ENCODE measurements at places on chromosomes 2 and 18.

GRCh38 chr2:188705191-188705590, 269.0 kb upstream of the COL3A1 start:
- no peak for DNase-seq

- DNase-seq, result no peak
These were observed 118.2 kb downstream of the ZNF516 start for GRCh38 chr18:76376668-76377358.

DNA sequence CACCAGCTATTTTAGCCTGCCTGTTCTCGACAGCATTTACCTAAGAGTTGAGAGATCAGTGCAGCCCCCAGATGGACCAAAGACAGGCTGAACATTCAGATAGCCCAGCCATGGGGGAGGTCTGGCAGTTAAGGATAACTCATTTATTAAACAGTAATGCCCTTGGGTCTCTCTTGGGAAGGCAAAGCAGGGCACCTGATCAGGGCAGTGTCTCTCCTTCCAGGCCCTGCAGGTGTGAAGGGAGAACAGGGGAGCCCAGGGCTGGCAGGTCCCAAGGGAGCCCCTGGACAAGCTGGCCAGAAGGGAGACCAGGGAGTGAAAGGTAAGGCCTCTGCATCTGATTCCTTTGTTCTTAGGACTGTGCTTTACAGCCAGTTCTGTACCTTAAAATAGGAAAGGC, 49.6 kb downstream of the MARCO start:
- no peak for DNase-seq

DNA sequence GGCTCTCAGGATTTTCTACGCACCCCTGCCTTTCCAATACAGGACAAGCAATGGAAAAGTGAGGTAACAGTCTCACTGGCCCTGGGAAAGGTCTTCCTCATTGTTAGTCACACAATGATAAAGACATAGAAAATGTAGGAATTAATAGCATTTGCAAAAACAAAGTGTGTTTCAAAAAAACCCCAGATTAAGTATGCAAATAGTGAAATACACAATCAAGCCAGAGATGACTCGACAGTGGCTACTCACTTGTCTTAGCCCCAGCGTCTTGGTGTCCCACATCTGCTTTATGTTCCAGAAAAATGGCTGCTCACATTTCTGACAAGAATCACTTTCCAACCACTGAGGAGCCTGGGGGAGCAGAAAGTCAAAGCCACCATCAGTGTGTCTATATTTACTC, 47.0 kb upstream of the AP1S3 start:
- DNase-seq, result no peak

DNA sequence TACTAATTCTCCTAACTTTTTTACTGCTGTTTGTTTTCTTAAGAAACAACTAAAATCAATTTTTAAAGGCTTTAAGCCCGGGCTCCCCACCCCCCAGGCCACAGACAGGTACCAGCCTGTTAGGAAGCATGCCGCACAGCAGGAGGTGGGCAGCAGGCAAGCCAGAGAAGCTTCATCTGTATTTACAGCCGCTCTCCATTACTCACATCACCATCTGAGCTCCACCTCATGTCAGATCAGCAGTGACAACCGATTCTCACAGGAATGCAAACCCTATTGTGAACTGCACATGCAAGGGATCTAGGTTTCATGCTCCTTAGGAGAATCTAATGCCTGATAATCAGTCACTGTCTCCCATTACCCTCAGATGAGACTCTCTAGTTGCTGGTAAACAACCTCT, 517.0 kb downstream of the NRXN1 start:
- no peak for DNase-seq

- DNase-seq, result no peak
These were observed 6.9 kb upstream of the SLC11A1 start for GRCh38 chr2:218375212-218375611.

DNA sequence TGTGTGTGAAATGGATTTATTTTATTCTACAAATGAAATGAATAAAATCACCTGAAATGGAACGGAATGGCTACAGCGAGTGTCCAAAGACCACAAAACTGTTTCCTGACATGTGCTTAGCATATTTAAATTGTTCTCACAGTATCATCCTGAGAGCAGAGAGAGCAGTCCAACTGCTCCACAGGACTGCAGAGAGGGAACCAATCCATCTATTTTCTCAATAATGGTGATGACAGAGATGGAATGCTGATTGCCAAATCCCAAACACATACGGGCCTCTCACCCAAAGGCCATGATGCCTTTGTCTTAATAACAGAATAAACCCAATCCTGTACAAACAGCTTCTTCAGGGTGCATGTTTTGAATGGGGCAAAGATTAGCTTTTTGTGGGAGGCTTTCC, 41.1 kb downstream of the STAT1 start:
- DNase-seq, result no peak

- no peak for DNase-seq
These were observed 23.5 kb upstream of the ITGB6 start for GRCh38 chr2:160223560-160223959.

DNA sequence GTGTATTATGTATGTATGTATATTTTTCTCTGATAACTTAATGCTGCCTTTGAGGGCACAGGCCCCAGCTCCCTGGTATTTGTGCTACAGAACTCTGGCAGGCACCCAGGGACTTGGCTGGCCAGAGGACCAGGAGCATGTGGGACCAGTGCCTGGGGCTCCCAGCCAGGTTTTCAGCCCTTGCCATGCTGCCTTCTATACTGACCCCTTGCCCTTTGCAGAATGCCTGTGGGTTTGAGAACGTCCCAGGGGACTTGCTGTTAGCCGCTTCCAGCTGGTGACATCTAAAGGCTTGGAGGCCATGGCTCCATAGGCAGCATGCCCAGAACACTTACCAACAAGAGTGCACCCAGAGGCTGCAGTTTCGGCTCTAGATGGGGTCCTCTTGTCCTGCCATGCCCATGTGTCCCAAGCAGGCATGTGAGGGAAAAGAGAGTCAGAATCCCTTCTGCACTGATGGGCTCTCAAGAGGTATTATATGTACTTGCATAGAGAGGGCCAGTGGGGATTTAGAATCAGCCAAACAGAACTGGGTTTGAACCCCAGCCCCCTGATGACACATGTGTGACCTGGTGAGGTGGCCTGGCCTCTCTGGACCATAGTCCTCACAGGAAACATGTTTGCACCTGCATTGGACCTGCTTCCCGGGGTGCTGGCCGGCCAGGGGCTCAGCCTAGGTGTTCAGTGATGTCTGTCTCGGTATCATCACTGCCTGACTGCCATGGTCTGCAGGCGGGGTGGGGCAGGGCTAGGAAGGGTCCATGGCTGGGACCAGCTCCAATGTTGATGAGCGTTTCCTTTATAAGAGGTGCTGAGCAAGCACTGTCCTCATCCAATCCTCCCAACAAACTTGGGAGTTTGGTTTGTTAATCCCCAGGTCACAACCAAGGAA, 119.2 kb upstream of the FHL2 start:
- DNase-seq, result no peak

DNA sequence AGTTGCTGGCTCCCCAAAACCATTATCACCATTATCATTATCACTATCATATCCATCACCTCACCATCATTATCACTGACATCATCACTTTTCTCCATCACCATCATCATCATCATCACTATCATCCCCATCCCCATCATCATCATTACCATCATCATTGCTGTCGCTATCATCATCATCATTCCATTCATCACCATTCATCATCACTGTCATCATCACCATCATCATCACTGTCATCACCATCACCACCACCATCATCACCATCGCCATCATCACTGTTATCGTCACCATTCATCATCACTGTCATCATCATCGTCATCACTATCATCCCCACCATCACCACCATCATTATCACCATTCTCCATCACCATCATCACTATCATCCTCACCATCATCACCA, 9.0 kb downstream of the HPCAL1 start:
- no peak for DNase-seq

DNA sequence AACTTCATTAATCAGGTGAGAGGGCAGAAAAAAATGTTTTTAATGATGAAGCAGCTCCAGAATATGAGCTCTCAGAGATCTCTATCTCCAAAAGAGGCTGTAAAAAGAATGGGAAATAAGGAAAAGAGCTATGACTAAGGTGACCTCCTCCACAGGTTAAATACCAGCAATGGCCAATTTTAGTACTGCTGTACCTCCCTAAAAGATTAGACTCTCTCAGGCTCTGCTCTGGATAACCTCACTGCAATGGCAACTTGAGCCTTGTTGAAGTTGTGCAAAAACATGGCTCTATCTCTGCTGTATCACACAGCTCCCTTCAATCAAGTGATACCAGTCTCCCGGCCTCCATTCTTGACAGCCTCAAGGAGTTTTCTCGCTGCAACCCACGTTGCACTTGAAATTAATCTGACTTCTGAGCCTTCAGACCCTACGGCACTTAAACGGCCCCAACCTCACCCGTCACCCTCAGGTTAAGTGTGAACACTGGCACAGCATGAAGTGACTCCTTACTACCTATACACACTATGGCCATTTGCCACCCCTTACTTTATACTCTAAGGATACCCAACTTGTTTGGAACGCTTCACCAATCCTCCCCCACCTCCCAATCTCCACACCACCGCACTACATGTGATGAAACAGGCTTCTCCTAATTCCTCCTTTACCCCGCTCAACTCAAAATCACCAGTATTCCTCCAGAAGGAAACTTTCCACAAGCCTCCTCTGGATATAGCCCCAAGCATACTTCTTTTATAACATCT, 36.3 kb downstream of the SMAD2 start:
- DNase-seq, result no peak

DNA sequence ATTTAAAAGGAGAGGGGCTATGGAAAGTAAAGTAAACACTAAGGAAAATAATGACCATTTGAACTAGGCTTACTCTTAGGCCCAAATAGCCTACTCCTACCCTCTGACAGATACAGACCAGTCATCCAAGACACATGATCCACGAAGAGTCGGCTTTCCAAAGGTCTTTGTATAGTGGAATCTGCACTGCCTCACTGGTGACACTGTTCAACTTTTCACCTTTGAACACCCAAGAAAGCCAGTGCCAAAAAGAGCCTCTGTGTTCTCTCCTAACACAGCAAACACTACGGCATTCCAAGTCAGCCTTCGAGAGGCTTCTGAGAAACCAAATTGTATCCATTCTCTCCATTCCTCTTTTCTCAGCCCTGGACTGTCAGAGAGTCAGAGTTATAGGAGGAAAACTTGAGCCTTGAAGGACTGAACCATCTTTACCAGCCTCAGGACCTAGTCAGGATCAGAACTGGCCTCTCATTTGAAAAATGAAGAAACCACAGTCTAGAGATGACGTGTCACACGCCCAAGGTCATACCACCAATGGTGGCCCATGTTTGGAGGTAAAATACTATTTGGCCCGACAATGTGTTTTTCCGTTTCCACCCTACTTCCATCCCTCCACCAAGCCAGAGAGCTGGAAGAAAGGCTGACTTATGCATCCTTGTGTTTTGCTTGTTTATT, 267.4 kb upstream of the ACVR2A start:
- DNase-seq, result no peak

- DNase-seq, result no peak
These were observed 27.8 kb downstream of the DYSF start for GRCh38 chr2:71481111-71481510.

DNA sequence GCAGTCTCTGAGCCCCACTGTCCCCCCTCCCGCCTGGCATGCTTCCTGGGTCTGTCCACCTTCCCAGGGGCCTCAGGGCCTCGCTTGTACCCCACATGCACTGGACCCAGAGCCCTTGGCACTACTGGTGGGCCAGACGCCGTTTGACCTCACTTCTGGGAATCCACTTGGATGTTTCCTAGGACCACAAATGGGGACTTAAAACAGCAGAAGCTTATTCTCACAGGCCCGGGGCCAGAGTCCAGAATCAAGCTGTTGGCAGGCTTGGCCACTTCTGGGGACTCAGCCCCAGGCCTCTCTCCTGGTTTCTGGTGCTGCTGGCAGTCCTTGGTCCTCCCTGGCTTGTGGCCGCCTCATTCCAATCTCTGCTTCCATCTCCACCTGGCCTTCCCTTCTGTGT, 19.6 kb downstream of the ANO7 start:
- no peak for DNase-seq

DNA sequence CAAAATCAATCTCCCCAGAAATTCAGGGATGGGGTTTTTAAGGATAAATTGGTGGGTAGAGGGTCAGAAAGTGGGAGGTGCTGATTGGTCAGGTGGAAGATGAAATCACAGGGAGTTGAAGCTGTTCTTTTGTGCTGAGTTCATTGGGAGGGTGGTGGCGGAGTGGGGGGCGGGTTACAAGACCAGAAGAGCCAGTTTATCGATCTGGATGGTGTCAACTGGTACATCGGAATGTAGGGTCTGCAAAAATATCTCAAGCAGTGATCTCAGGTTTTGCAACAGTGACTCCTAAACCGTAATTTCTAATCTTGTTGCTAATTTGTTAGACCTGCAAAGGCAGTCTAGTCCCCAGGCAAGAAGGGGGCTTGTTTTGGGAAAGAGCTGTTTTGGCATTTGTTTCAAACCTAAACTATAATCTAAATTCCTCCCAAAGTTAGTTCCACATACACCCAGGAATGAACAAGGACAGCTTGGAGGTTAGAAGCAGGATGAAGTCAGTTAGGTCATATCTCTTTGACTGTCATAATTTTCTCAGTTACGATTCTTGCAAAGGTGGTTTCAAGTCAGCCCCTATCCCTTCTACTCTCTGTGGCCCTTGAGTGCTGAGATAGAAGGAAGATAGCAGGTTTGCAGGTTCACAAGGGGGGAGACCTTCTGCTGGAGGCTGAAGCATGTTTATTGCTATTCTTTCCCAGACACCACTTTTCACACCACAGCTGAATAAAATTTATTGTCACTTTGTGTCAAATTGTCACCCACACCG, 12.3 kb upstream of the CXXC1 start:
- no peak for DNase-seq

DNA sequence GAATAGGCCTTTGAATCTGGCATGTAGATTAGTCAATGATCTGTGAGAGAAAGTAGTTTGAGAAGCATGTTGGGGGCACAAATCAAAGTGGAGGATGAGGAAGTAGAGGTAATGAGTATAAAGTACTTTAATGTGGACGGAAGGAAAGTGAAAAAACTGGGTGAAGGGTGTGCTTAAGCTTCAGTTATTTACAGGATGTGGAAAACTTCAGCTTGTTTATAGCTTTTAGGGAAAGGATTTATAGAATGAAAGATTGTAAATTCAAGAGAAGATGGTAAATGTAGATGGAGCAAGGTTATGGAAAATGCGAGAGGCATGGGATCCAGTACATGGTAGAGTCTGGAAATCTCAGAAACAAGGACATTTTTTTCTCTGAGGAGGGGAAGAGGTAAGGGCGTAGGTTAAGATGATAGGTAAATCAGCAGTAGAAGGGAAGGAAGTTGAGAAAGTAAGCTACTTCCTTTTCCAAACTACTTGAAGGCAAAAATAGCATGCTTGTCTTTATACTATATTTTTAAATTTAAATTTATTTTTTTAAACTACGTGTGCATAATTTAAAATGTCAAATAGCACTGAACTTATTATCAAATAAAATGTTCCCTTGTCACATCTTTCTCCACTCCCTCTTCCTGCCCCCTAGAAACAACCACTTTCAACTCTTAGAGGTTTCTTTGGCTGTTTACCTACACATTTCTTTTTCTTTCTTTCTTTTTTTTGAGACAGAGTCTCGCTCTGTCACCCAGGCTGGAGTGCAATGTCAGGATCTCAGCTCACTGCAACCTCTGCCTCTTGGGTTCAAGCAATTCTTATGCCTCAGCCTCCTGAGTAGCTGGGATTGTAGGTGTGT, 8.5 kb downstream of the FAM117B start:
- DNase-seq, result no peak

GRCh38 chr18:48342581-48342980, 66.6 kb downstream of the ZBTB7C start:
- DNase-seq, result no peak

Measured in CD4-positive, alpha-beta T cell treated with Interleukin-15 for 1 hour (primary cell).